ENCODE measurements at places on chromosomes 6 and 20.

DNA sequence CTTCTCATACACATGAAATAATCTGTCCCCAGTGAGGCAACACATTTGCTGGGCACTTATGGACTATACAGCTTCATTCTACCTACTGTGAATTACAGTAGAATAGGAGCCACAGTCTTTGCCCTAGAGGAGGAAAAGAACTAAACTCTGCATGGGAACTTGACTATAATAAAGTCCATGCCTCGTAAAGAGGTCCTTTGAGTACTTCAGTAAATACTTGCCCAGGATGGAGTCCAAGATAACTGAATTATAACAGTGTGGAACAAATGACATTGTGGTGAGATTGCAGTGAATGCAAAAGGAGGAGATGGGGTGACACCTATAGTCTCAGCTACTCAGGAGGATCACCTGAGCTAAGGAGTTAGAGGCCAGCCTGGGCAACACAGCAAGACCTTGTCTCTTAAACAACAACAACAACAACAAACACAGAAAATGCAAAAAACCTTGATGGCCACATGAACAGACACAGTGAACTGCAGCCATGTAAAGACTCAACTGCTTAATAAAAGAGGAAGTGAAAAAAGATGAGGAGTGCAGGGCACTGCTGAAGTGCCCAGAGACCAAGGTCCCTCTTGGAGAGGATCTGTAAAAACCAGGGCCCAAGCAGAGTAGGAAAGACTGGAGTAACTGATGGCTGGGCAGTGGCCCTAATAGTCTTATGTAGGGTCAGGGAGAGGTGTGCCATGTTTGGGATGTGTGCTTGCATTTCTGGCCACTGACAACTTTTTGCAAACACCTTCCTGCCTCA, 3.7 kb downstream of the MRPS18A start:
- no peak for DNase-seq

DNA sequence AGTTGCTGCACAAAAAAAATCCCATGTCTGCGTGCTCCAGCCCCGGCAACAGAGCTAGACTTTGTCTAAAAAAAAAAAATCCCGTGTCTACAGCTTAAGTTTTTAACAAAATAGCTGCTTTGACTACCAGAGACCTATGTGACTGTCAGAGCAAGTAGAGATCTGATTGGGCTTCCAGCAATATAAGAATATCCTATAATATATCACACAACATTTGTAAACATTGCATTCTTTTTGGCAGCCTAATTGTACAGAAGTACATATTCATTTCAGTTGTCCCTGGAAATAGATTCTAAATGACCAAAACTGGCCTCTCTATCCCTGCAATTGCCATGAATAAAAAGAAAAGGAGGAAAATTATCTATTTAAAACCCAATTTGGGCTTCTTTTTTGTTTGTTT, 139.5 kb upstream of the RNF217 start:
- no peak for DNase-seq

DNA sequence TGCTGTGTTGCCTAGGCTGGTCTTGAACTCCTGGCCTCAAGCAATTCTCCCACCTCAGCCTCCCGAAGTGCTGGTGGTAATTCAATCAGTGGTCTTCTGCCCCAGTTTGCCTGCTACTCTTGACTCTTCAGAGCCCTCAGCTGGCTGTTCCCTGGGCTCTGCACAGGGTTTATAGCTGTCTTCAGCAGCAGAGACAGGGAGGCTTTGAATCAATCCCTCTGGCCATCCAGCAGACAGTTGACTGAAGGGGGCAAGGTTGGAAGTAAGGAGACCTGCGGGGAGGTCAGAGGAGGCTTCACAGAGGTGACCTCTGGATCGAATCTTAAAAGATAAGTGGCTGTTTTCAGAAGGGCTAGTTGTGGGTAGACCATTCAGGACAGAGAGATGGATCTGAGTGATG, 26.0 kb upstream of the KIF3B start:
- no peak for DNase-seq

DNA sequence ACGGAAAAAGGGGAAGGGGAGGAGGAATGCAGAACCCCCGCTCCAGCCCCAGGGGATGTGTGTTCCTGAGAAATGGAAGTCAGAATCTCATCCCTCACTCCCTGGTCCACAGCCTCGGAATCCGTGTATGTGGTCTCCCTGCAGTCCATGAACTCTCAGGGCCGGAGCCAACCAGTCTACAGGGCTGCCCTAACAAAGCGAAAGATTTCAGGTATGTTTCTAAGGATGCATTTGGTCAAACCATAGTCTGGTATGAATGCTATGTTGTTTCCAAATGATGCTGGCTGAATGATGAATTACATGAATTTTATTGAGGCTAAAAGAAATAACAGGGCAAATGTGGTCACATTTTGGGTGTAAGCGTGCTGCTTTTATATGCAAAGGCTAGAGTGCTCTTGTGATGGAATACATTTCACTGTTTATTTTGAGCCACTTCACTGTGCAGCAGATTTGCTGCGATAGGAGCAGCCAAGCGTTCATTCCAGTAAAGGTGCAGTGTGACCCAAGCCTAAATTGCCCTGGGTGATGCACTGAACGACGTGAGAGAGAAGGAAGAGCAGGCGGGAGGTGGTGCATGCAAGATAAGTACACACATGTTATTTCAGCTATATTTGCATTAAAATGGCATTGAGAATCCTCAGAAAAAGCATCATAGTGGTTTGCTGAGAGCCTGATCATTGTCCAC, 52.4 kb downstream of the FNDC1 start:
- no peak for DNase-seq

- DNase-seq: no peak
Measured at GRCh38 chr6:151431337-151431736, 20.6 kb downstream of the RMND1 start.

DNA sequence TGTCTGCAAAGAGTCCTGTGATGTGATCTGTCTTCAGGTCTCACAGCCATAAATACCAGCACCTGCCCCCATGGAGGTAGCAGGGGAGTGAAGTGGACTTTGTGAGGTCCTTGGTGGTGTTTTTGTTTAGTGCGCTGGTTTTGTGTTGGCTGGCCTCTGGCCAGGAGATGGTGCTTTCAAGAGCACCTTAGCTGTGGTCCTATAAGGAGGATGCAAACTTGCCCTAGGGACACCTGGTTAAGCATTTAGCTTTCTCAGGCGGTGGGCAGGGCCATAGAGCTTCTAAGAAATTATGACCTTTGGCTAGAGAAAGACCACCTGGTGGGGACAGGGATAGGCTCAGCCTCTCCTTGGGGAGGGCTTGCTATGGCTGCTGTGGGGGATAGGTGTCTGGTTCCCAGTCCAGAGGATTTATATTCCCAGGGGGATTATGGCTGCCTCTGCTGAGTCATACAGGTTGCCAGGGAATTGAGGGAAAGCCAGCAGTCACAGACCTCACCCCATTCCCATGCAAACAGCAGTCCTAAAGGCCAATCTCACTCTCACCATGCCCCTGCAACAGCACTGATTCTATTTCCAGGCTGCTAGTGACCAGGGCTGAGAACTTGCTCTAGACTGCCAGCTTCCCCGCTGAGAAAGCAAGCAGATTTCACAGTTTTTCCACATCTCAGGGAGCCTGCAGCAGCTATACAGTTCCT, 259.3 kb downstream of the TFAP2B start:
- peak; percentile 62 for DNase-seq

GRCh38 chr20:1810926-1811620, 84.1 kb upstream of the SIRPA start:
- DNase-seq: no peak

DNA sequence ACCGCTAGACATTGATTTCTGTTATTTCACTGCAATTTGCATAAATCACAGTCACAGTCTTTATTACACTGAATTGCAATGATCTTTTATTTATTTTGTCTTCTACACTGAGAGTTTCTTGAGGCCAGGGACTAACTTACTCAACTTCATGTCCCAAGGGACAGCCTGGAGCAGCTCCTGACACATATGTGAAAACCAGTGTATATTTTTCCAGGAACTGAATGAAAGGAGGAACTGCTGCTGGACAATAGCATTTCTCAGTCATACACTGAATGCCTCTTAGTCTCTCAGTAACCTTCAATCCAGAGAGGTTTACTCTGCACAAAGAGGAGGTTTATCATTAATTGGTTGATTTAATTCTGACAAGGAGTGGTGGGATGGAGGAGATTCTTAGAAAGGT, 5.9 kb downstream of the F13A1 start:
- no peak for DNase-seq

- peak; percentile 17 for DNase-seq
Measured at GRCh38 chr20:58692579-58693225, at the start of gene NPEPL1. TSS of gene NPEPL1 (plus strand) at chr20:58692800. CDS start at chr20:58692901, 101 bp downstream.

DNA sequence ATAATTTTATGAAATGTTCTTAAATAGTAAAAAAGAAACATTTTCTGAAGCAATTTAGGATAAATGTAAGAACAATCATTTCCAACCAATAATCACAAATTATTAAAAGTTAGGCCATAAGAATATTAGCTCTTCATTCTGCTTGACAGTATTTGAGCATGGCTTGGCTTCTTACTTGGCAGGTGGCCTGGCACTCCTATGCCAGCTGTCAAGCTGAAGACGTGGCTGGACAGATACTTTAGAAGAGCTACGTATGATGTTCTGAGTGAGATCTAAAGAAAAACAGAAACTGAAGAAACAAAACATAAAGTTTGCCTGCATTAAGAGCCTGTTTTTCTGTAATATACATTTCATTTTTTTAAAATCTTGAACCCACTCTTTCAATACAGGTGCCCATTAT, 438.9 kb downstream of the GRIK2 start:
- no peak for DNase-seq

GRCh38 chr6:100105138-100105537, 111.1 kb upstream of the MCHR2 start:
- no peak for DNase-seq

DNA sequence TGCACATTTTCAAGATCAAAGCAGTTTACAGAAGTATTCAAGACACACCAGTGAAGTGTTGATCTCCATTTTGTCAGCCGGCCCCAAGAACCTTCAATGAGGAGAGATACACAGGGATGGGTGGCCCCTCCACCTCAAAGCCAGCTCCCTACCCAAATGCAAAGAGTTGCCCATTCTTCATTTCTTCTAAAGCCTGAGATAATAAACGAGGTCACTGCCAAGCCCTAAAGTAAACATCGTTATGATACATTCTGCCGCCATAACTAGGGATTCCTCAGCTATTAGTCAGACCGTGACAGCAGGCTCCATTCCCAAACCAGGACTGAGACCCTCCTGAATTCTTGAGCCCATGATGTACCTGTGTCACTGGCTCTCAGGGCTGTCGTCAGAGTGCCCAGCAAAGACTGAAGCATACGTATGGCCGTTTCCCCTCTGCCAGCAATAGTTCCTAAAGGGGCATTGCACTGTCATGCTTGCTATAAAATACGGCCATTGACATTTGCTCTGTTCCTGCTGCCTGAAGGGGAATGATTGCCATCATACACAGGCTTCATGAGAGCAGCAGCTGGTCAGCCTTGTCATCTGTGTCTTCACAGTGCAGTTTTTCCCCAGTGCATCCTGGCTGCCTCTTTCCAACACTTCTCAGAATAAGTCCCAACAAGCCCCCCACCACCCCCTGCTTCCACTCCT, 41.7 kb downstream of the ISM1 start:
- peak; percentile 16 for DNase-seq

- DNase-seq: no peak
Measured at GRCh38 chr6:154070657-154071056, 31.6 kb downstream of the OPRM1 start.

GRCh38 chr20:47295921-47296426, 60.5 kb downstream of the ZMYND8 start:
- DNase-seq: no peak

GRCh38 chr6:87431263-87431662, 23.5 kb downstream of the CFAP206 start:
- no peak for DNase-seq

- DNase-seq: no peak
Measured at GRCh38 chr6:142612956-142613355, 311.1 kb downstream of the ADGRG6 start.

DNA sequence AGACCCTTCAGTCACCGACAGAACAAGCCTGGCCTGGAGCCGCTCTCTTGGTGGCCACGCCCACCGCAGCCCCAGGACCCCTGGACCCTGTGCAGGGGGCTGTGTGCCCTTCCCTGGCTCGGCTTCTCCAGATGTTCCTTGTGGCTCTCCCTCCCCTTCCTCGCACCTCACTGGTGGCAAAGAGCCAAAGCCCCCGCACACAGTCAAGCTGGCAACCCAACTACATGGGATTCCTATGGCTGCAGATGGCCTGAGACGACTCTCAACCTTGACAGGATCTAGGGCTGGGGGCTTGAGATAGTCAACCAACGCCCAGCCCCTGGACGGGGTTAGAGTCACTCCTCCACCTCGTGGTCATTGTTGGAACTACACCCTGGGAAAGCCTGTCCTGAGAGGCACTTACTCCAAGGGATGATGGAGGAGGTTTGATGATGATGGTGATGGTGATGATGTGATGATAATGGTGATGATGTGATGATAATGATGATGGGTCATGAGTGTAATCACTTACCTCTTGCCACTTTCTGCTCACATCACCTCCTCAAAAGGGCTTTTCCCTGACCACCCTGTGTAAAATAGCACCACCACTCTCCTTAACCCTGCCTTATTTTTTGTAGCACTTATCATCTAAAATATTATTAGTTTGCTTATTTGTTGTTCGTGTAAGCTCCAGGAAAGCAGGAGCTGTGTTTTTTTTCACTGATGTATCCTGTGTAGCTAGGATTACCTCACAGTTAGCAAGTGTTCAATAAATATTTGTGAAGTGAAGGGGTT, 278.4 kb downstream of the LRFN2 start:
- no peak for DNase-seq

DNA sequence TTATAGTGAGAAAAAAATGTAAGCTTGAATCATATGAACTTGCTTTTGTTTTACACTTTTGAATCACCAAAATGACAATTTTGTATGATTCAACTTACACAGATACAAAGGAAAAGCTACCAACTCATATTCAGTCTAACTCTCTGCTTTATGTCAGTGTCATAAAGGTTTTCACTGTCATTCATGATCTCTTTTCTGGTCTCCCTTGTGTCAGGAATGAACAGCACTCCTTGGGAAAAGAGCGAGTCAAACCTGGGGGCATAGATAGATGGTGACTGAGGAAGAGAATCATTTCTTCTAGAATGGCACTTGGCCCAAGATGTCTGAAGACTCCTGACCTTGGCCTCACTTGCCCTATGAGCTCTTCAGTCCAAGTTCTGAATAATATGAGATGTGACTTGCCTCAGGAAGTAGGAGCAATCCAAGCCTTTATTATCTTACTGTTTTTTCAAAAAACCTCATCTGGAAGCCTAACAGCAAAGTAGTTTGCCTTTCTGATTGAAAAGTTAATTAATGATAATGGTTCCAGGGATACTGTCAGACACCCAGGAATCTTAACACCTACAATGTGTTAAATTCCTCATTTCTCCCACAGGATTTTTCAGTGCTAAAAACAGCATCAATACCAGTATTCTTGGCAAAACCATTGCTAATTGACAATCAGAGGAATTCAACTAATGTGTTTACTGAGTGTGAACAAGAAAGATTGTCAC, 270.0 kb upstream of the HSF2 start:
- DNase-seq: no peak
